ENCODE measurements at places on chromosomes 7 and 10. TPM values are rescaled to one million over a fixed set of nuclear protein-coding genes. Genes with fewer than 3 reads are reported as not detected.

Gene BMPR1A
- total RNA-seq, result 35.1 TPM

Gene AOC1
- not detected for total RNA-seq

GRCh38 chr10:110612087-110612486 is 32.0 kb upstream of the RBM20 start:
- DNase-seq, result no peak

- peak; percentile 18 for DNase-seq
Observed at GRCh38 chr10:125232841-125233240, 72.5 kb upstream of the CTBP2 start.

DNA sequence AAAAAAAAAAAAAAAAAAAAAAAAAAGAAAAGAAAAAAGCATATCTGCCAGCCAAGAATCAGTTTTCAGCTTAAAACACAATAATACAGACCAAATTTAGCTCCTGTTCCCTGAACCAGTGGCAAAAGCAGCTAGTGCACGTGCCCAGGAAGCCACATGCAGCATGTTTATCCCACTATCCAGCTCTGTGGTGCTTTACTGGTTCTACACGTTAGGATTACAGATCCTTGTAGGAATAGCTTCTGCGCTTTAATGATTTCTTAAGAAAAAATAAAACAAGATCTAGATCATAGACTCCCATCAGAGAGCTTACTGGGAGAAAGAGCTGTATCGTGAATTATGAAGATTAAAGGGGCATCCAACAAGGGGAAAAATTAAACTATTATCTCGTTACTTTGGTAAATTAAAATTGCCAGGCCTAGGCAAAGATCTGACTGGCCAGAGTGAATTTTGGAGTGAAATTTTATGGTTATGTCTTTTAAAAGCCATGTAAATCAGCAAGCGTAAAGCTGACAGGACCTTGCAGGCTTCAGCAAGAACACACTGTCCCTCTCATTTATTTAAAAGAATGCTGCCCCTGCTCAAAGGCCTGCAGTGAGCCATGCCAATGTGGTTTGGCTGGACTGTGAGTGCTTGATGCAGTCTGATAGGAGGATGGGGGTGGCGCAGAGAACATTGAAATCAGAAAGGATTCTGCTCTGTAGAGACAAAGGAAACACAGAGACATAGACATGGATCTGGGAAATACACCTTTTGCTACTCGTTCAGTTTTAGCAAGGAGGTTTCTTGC is 177.3 kb upstream of the PHYHIPL start:
- peak; percentile 4 for DNase-seq

DNA sequence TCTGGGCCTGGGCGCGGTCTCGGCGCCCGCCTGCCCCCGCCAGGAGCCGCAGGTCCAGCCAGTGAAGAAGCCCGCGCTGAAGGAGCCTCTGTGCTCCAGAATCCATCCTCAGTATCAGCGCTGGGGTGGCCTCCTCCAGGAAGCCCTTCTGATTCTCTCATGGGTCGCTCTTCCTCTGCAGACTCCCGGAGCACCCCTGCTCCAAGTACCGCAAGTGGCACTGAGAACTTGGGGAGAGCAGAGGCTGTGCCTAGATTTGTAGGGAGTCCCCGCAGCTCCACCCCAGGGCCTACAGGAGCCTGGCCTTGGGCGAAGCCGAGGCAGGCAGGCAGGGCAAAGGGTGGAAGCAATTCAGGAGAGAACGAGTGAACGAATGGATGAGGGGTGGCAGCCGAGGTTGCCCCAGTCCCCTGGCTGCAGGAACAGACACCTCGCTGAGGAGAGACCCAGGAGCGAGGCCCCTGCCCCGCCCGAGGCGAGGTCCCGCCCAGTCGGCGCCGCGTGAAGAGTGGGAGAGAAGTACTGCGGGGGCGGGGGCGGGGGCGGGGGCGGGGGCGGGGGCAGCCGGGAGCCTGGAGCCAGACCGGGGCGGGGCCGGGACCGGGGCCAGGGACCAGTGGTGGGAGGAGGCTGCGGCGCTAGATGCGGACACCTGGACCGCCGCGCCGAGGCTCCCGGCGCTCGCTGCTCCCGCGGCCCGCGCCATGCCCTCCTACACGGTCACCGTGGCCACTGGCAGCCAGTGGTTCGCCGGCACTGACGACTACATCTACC is at the start of gene ALOX5:
Gene ALOX5 (plus strand): TSS at position 641 of the 774 bp plus-strand sequence. CDS start 64 bp downstream, at position 705.
- peak; percentile 44 for DNase-seq

- no peak for DNase-seq
Observed at GRCh38 chr10:129929343-129930292, 34.5 kb downstream of the EBF3 start.

GRCh38 chr7:29105752-29106668 is 40.3 kb downstream of the CPVL start:
- no peak for DNase-seq

Gene TMEM236
- not detected for total RNA-seq

- no peak for DNase-seq
Observed at GRCh38 chr7:42380401-42380800, 143.4 kb upstream of the GLI3 start.

GRCh38 chr10:29617880-29618340 is 16.9 kb downstream of the SVIL start:
- DNase-seq, result no peak

DNA sequence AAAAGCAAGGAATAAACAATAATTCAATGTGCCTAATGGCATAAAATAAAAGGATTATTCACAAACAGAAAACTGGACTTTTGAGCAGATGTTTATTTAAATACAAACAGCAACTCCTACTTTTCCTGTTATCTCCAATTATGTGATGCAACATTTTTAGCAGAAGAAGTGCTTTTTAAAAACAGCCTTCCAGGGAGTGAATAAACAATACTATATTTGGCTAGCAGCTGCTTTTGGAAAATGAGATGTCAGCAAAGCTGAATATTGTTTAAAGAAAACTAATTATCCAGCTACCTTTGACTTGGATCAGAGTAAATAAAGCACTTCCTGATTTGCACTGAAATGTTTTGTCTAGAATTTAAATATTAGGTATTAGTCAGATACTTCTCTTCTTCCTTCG is 23.2 kb downstream of the CDK1 start:
- DNase-seq, result no peak

DNA sequence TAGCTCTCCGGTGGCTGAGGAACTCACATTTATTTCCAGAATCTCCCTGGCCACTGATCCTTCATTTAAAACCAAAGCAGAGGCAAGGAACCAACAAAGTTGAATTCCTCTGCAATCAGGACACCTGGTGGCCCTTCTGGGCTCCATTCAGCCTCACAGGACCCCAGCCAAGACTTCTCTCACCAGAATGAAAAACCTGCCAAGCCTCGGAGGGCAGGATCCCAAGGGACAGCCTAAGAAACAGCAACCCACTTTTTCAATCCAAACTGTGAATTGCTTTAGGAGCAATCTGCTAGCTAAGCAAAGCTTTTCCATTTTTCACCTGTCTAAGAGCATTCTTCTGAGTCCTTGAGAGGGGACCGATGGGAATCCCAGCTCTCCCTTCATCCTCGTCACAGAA is 34.6 kb downstream of the OAT start:
- DNase-seq, result peak; percentile 57

DNA sequence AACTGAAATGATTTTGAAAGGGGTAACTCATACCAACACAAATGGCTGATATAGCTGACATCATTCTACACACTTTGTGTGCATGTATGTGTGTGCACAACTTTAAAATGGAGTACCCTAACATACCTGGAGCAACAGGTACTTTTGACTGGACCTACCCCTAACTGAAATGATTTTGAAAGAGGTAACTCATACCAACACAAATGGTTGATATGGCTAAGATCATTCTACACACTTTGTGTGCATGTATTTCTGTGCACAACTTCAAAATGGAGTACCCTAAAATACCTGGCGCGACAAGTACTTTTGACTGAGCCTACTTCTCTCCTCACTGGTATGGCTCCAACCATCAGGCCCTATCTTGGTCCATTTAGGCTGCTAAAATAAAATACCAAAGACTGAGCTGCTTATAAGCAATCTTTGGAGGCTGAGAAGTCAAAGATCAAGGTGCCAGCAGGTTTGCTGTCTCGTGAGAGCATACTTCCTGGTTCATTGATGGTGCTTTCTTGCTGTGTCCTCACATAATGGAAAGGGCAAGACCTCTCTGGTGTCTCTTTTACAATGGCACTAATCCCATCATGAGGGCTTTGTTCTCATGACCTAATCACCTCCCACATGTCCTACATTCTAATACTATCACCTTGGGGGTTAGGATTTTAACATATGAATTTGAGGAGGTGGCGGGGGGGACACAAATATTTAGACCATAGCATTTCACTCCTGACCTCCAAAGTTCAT is 173.3 kb downstream of the CFTR start:
- no peak for DNase-seq

Gene MYPN
- total RNA-seq, result 31.3 TPM

Gene CARD11
- not detected for total RNA-seq

DNA sequence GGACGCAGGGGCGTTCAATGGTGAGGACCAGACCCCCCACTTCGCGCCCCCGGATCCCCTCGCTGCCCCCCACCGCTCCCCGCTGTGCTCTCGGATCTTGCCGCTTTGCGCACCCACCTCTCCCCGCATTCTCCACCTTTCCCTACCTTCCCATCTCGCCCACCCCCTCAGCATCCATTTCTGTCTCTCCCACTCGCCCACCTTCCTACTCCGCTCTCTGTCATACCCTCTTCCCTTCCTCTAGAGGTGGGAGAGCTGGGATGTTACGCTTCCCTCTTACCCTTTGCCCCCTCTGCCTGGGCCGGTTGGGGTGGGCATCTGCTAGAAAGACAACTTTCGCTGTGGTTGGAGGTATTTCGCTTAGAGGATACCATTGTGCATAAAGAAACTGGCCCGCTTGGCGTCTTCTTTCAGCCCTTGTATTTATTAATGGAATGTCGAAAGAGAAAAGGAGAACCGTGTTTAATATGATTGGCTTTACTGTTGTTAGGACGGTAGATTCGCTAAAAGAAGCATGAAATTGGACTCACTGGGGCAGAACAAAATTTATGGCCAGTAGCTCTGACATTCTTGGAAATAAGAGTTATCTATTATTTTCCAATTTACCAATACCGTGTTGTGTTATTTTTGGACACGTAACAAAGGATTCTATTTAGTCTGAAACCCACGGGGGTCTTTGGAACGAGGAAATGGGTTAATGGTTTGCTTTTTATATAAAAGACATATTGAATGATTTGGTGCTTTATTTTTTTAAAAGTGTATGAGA is 873 bp downstream of the PRKAR2B start:
- DNase-seq, result no peak

GRCh38 chr7:130071701-130072622 is 1.6 kb downstream of the KLHDC10 start:
- peak; percentile 47 for DNase-seq

Gene NUP42
- total RNA-seq, result 29.4 TPM

GRCh38 chr10:68153473-68154210 is 44.4 kb downstream of the MYPN start:
- peak; percentile 83 for DNase-seq

Gene GBX1
- total RNA-seq, result not detected

Gene NPY4R
- not detected for total RNA-seq

Measured in MG63 (cell line).